ENCODE measurements at places on chromosomes 13 and 19. TPM values are rescaled to one million over a fixed set of nuclear protein-coding genes. Genes with fewer than 3 reads are reported as not detected.

- DNase-seq: no peak
These were observed 117.1 kb downstream of the TSHZ3 start for GRCh38 chr19:31232180-31232579.

GRCh38 chr19:50648659-50649058, 586 bp upstream of the C19orf81 start:
- no peak for DNase-seq

GRCh38 chr19:4811328-4812131, 20.0 kb downstream of the TICAM1 start:
- peak; percentile 74 for DNase-seq

DNA sequence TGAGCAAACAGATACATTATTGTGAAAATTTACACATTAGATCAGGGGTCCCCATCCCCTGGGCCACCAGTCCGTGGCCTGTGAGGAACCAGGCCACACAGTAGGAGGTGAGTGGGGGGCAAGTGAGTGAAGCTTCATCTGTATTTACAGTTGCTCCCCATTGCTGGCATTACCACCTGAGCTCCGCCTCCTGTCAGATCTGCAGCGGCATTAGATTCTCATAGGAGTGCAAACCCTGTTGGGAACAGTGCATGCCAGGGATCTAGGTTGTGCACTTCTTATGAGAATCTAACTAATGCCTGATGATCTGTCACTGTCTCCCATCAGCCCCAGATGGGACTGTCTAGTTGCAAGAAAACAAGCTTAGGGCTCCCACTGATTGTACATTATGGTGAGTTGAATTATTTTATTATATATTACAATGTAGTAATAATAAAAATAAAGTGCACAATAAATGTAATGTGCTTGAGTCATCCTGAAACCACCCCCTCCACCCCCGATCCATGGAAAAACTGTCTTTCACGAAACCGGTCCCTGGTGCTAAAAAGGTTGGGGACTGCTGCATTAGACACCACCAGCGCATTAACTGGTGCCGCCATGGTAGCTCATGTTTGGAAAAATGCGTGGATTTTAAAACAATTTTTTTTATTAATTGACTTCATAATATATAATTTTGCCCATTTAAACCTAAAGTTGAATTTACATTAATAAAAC, 51.7 kb downstream of the DGKH start:
- no peak for DNase-seq

DNA sequence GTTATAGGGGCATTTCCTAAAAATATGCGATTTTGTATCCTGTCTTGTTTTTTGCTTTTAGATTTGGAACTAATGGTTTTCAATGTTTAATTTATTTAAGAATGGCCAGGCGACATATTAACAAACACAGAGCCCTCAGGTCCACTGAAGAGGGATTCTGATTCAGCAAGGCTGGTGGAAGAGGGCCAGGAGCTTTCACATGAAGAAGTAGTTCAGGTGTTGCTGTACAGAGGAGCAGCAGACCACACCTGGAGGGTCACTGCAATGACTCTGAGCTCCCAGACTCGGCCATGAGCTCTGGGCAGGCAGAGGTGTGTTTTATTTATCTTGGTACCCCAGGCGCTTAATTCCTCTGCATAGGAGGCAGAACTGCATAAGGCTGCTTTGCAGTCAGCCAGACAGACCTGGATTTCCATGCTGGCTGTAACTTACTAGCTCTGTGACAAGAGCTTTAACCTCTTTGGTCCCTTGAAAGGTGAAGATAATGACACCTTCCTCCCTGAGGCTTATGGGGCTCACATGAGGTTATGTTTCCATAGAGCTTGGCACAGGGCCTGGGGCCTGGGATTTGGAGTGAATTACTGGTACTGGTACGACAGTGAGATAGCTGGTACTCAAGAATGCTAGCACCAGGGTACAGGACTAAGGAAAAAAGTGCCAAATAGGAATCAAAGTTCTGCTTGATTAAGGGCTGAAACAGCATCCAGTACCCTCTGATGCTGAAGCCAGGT, 184.7 kb downstream of the OXGR1 start:
- no peak for DNase-seq

LSR gene
- 1.9 TPM for total RNA-seq

DNA sequence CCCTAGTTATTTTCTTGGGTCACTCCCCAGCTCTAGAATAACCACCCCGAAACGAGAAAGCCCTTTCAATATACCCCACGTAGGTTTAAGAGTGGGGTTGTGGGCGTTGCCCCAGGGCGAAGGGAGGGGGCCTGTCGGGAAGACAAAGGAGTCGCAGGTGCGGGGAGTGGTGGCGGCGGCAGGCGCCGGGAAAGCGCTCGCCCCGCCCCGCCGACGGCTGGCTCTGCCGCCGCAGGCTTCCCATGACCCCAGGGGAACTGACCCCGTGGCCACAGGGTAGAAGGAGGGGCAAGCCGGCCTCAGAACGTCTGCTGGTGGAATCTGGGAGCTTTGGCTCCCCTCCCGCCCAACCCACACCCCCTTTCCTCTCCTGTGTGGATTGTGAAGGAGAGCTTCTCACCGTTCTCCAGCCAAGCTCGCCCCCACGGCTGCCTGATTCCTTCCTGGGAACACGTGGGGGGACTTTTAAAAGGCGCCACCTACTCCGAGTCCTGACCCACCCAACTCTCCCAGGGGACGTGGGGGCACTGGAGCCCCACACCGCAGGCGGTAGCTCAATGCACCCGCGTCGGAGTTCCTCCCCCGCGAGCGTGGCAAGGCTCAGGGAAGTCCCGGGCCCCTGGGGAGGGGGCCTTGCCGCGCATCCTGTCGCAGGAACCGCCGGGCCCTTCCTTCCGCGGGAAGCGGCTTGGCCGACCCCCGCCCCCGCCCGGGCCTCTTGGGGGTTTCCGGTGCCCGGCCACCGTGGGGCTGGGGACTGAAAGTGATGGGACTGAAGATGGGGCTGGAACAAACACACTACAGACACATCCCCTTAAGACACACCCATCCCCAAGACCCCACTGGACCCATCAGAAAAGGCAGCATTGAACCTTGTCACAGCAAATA, 5.5 kb downstream of the IER2 start:
- peak; percentile 81 for DNase-seq

DNA sequence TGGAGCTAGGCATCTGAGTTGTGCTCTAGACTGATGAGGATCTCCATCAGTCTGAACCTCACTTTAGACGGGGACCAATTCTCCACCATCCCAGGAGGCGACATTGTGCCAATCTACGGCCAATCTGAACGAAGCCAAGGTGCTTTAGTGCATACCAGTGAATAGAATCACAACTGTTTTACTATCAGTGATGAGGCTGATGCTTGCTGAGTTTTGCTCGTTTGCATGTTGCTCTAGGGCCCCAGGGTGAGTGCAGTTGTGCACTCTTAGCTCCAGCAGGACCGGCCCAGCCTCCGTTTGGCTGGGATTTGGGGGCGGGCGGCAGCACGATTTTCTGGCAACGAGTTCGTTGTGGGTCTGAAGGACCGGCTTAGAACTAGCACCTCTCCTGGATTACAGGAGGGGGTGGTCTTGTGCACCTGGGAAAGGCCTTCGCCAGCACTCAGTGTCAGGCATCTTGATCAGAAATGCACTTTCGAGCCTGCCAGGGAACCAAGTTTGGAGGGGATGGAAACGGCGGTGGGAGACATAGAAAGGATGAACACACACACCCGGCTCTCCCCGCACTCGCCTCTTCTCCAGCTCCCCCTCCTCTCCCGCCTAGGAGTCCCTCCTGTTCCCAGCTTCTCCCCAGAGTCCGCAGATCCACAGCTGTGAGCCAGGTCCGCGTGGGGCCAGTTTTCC, 4.4 kb downstream of the GSX1 start:
- no peak for DNase-seq

MYO16 gene
- total RNA-seq: 0.50 TPM

GRCh38 chr19:35296644-35297514, 4.9 kb downstream of the MAG start:
- DNase-seq: no peak

ZNF443 gene
- 5.2 TPM for total RNA-seq

DNA sequence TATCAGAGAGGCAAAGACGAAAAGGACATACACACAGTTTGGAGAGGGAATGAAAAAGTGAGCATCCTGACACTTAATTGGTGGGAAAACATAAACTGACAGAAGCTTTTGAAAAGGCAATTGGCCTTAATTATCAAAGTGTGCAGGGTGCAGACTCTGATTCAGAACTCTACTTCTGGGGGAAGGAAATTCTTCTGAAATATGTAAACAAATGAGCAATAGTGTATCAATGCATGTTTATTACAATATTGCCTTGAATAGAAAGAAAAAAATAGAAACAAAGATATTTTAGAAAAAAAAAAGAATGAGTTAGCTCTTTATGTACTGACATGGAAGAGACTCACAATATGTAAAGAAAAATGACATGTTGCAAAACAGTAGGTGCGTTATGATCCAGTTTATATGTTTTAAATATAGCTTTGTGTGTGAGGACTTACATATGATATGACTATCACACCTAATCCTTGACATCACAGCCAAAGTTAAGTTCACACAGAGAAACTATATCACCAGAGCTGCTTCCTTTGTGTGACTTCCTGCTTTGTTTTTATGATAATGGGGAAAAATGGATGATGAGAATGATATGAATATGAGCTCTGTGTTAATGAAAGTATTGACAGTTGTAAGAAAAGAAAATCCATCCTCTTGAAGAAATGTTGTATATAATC, 182.4 kb downstream of the KCTD12 start:
- no peak for DNase-seq

- DNase-seq: no peak
These were observed 10.6 kb downstream of the NCLN start for GRCh38 chr19:3196064-3196932.

DNA sequence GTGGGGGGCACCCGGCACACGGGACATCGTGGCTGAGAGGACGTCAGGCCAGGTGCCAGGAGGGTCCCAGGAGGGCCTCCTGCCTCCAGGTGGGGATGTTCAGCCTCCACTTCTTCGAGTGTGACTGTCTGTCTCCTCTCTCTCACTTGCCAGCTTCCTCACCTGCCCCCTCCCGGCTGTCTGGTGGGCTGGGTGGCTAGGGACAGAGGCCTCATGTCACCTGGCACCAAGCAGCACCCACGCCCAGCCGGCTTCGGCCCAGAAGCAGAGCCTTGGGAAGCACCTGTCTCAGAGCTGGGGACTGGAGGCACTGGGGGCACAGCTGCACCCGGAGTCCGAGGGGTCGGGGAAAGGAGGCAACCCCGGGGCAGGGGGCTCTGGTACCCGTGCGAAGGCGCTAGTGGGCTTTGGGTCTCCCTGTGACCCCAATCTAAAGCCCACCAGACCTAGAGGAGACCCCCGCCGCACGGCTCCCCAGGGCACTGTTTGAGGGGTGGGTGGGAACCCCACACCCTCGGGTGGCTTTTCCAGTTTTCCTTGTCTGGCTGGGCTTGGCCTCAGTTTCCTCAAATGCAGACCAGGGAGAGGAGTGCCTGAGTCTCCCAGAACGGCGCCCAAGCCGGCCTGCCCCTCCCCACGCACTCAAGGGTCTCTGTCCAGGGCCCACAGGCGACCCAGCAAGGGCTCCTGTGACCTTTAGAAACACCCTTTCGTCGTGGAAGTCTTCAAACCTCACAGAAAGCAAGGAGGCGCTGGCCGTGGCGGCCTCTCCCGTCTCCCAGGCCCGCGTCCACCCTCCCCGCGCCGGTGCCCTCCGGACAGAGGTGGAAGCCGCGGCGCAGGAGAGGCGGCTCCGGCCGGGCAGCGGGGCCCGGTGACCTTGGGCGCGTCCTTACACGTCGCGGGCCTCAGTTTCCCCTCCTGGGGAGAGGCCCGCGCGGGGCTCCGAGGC, 664 bp upstream of the HCN2 start:
- DNase-seq: no peak

GRIK5 gene
- 24.0 TPM for total RNA-seq

ZNF154 gene
- total RNA-seq: 4.4 TPM

EXOC3L2 gene
- total RNA-seq: not detected

PRR22 gene
- total RNA-seq: 6.5 TPM

- peak; percentile 69 for DNase-seq
These were observed 2.3 kb downstream of the SPACA4 start for GRCh38 chr19:48608798-48609263.

GRCh38 chr19:58394821-58395219, 636 bp upstream of the RNF225 start:
- DNase-seq: no peak

DNA sequence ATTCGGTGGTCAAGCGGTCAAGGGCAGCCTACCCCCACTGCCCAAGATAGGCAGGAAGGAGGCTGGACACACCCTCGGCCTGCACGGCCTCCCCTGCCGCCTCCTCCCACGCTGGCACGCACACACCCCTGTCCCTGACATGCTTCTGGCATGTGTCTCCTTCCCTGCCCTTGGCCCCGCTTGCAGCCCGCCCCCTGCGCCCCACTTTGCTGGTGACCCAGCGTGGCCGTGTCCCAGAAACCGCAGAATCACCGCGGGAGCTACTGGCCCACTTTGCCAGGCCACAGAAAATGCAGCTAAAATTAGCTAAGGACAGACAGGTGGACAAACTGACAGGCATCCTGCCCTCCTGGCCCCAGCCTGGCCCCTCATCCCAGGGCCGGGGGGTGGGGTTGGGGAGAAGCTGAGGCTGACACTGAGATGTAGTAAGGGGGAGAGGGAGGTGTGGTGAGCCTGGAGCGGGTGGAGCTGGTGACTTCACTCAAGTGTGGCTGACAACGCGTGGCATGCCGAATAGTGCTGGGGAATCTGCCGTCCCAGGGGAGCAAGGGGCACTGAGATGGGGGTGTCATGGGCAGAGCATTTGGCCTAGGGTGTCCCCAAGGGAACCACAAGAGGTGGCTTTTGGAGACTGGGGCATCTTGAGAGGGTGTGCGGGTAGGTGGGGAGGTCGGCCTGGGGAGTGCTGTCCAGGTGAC, 2.4 kb downstream of the SHANK1 start:
- no peak for DNase-seq

SLC35E1 gene
- total RNA-seq: 36.3 TPM

DNA sequence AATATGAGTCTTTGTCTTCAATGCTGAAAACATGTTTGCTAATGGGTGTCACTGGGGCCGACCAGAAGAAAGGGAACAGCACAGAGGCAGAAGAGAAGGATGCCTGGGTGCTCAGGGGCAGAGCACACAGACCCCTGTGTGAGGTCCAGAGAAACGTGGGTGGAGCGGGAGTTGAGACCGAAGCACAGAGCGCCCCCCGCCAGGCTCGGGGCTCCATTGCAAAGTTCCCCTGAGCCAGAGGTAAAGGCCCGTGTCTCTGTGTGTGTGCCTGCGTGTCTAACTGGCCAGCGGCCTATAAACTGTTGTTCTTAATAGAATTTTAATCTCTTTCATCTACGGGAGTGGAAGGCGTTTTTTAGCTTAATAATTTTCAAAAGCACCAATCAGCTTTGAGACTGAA, 343.1 kb downstream of the TEX29 start:
- no peak for DNase-seq

DNA sequence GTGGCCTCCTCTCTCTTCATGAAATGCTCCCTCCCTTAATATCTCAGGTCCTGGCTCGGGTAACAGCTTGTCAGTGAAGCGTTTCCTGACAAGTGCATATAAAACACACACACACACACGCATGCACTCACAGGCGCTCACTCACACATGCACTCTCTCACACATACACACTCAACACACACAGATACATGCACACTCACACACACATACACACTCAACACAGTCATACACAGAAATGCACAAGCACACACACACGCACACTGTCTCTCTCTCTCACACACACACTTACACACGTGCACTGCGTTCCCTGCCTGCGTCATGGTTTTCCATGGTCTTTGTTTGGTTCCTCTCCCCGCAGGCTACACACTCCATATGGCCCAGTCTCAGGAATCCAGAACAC, 344.1 kb downstream of the UQCRFS1 start:
- DNase-seq: no peak

ALDH16A1 gene
- 22.6 TPM for total RNA-seq

GRCh38 chr19:33701565-33701964, 79.8 kb downstream of the CHST8 start:
- no peak for DNase-seq

GRCh38 chr13:112457485-112457884, 81.3 kb downstream of the SPACA7 start:
- DNase-seq: no peak

RHPN2 gene
- 12.1 TPM for total RNA-seq

All from A673 (cell line).